ENCODE measurements at places on chromosomes 6 and 20. TPM values are rescaled to one million over a fixed set of nuclear protein-coding genes. Genes with fewer than 3 reads are reported as not detected.

Gene NFATC2
- 0.28 TPM for total RNA-seq

DNA sequence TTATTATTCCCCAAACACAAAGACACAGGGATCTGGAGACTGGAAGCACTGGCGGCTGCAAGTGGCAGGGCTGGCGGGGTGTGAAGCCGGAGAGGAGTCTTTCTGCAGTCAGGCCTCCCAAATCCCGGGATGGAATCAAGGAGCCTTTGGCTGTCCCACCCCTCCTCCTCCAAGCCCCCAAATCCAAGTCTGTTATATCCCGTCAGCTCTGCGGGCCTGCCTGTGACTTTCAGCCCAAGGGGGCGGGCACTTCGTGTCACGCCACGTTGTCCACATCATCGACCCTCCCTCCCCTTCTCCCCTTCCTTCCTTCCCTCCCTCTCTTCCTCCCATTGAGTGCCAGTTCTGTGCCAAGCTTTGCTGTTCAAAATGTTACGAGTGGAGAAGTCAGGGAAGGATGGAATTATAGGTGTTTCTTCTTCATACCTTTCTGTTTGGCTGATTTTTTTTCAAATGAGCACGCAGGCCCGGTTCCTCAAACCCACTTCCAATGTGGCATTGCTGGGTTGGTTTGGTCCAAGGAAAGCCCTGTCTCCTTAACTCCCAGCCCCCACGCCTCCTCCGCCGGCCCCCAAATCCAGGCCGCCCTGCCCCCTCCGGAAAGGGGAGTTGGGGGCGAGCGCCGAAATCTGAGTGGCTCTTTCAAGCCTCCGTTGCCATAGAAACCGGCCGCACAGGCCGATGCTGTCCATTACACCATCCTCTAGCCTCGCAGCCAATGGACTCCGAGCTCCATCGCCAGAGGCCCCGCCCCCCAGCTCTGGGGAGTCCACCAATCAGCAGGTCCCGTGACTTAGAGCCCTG is 12.7 kb downstream of the ZCCHC3 start:
- peak; percentile 98 for DNase-seq

DNA sequence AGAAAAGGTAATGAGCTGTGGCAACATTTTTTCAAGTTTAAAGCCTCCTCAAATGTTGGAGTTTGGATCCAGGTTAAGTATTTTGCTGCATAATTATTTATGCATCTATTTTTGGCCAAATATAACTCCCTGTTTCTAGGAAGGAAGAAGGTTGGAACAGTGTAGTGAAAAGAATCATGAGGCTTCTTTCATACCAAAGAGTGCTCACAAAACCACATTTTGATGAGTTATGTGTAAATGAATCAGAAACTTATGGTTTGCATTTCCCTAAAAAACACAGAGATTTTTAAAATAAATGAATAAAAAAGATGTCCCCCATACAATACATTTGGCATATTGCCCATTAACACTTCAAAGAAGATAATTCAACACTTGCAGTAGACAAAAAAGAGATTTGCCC is 246.9 kb upstream of the PRDM1 start:
- no peak for DNase-seq

DNA sequence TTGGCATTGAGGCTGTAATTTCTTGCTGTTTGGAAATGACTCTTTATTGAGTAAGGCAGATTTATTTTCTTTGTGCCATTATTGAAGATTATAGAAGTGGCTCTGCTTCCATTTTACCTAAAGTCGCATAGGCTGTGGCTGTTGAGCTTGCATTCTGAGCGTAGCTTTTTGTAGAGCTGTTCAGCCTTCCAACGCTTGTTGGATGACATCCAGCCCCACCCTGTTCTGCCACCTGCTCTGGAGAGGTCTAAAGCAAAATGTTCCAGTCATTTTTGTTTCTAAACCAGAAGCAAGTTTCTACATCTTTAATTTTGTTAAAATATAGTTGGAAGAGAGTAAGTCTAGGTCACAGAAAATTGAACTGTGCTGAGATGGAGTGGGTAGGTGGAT is 24.4 kb downstream of the UST start:
- no peak for DNase-seq

DNA sequence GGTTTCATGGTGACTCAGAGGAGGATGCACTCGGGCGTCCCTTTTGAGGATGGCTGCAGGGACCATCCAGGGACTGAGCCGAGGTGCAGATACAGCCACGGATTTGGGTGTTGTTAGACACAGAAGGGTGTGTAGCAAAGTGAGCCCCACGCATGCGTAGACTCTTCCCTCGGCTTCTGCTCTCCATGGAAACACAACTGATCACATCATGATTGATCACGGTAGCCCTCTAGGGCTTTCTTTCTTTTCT is 606 bp upstream of the ULBP1 start:
- peak; percentile 62 for DNase-seq

DNA sequence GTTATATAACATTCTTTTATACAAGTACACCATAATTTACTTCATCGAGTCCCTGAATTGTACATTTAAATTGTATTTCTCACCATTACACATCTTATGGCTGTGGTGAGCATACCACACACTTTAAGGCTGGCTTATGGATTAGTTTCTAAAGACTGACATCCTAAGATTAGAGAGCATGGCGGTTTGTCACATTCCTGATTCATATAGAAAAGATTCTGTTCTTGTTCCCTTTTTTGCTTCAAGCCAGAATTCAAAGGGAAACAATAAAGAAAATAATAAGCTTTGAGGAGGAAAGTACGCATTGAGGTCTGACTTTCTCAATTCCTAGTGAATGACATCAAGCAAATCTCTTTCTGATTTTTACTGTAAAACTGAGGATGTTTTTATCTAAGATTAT is 2.5 kb downstream of the BTN1A1 start:
- DNase-seq, result no peak

DNA sequence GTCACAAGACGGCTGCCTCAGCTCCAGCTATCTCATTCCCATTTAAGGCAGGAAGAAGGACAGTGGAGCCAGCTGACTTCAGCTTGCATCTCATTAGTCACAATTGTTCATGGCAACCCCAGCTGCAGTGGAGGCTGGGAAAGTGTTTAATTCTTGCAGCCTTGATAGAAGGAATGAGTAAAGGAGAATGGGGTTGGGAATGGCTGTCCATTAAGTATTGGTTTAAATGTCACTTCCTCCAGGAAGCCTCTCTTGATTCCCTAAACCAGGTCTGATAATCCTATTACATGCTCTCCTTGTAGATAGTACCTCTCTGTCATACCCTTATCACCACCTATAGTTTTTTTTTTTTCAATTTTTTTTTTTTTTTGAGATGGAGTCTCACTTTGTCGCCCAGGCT is 166.4 kb downstream of the TFAP2C start:
- no peak for DNase-seq

DNA sequence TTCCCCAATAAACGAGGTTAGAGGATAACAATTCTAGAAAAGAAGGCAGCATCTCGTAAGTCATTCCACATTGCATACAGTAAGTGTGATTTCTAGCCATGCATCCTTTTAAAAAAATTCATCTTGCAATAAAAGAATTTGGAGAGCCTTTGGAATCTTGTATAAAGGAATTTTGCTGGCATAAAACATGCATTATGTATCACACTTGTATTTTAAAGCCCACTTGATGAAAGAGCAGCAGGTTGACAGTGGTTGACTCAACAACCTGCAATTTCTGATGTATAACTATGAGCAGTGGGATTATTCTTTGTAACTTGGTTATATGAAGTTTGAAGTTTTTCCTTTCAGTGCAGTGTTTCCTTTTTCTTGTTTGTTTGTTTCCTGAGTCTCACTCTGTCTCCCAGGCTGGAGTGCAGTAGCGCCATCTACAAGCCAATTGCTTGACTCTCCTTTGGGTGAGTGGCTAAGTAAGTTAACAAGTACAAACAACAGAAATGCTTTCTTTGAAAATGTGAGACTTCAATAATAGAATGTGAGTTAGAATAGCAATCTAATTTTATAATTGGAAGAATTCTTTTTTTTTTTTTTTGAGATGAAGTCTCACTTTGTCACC is 39.9 kb downstream of the JARID2 start:
- peak; percentile 38 for DNase-seq

Gene KIF16B
- total RNA-seq, result 11.2 TPM

DNA sequence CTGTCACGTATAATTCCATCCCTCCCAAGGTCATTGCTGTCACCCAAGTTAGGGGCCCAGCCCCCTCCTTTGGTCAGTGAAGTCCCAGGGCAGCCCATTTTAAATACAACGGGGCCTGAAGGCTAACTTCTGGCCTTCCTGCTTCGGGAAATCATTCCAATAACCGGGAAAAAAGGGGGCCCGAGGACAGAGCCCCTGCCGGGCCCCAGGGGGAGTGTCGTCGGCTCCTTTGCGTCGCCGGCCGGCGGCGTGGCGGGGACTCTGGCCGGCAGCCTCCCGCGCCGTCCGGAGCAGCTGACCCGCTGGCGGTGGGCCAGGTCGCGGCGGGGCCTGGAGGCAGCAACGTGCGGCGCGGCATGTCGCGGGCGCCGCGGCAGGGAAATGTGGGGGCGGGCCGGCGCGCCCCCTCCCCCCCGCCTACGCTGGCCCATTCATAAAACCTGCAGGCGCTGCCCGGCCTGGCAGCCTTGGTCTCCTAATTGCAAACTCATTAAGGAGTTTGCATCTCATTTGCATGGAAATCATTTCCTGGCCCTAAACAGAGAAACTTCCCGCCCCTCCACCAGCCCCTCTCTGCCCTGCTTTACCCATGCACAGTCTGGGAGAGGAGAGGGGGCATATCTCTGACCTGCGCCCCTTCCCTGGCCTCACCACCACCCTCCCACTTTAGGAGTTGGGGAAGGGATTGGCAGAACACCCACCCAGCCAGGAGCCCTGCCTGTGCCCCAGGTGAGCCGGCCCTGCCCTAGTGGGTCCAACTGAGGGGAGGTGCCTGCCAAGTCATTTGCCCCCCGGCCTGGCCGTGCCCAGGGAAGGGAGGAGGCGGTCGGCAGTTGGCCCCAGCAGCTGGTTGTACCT is 50.7 kb downstream of the MRPL14 start:
- no peak for DNase-seq

- DNase-seq, result no peak
These were observed 11.4 kb downstream of the TRIM38 start for GRCh38 chr6:25973923-25974555.

Gene GPR6
- total RNA-seq, result not detected

- DNase-seq, result no peak
These were observed 226.9 kb downstream of the TTLL2 start for GRCh38 chr6:167551628-167552257.

Gene UBE3D
- total RNA-seq, result 5.4 TPM

DNA sequence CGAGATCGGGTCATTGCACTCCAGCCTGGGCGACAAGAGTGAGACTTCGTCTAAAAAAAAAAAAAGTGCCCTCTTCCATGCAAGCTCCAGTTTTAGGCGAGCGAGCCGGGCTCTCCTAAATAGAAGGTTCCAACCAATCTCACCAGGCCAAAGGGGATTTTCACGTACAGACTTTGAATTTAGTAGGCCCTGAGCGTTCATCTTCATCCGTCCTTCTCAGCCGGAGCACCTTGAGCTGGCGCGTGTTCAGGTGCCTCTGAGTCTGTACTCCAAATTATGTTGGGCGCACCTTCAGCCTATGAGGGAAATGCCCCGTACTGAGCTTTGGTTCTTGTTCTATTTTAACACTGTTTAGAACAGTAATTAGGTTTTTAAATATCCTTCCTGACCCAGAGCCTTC is 817 bp upstream of the TAP2 start:
- DNase-seq, result no peak

GRCh38 chr6:96162711-96163120 is 146.9 kb downstream of the FUT9 start:
- DNase-seq, result no peak

GRCh38 chr20:44736170-44737021 is 9.3 kb upstream of the KCNK15 start:
- DNase-seq, result peak; percentile 82

DNA sequence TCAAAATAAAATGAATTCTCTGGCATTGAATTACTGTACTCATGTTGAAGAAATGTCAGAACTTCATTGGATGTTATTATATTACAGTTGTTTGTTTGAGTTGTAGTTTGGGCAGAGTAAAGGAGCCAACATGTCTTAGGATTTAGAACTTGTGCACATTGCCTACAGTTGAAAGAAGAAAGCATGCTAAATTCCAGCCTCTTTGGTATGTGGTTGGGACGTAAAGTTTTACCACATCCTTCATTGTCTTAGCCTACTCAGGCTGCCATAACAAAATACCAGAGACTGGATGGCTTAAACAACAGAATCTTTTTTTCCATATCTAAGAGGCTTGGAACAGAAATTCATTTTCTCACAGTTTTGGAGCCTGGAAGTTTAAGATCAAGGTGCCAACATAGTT is 42.4 kb downstream of the HFE start:
- no peak for DNase-seq

Gene TSBP1
- not detected for total RNA-seq

GRCh38 chr6:108868647-108869046 is 20.4 kb downstream of the ARMC2 start:
- no peak for DNase-seq

GRCh38 chr6:127124172-127124571 is 5.7 kb downstream of the RSPO3 start:
- no peak for DNase-seq

GRCh38 chr6:168939796-168940195 is 313.9 kb downstream of the THBS2 start:
- no peak for DNase-seq

GRCh38 chr6:5813625-5814027 is 193.1 kb downstream of the NRN1 start:
- no peak for DNase-seq

- no peak for DNase-seq
These were observed 372.7 kb downstream of the ADGRB3 start for GRCh38 chr6:69007781-69008180.

- no peak for DNase-seq
These were observed 49.5 kb downstream of the SRC start for GRCh38 chr20:37395410-37395797.

Gene SIRPD
- total RNA-seq, result not detected

GRCh38 chr20:63835021-63835858 is 4.2 kb upstream of the ZBTB46 start:
- peak; percentile 100 for DNase-seq

- no peak for DNase-seq
These were observed 109.0 kb downstream of the DTNBP1 start for GRCh38 chr6:15553736-15554294.

Gene ZNF334
- 0.12 TPM for total RNA-seq

GRCh38 chr6:107082045-107082444 is 33.3 kb downstream of the BEND3 start:
- no peak for DNase-seq

Gene AIF1
- not detected for total RNA-seq

GRCh38 chr6:167941822-167942221 is 55.6 kb upstream of the KIF25 start:
- DNase-seq, result no peak

Gene PRR3
- total RNA-seq, result 5.5 TPM

Gene ID4
- total RNA-seq, result 3.8 TPM

Gene RIPOR3
- 0.07 TPM for total RNA-seq

Gene KHDC1L
- not detected for total RNA-seq

- no peak for DNase-seq
These were observed 1.2 kb downstream of the SNTA1 start for GRCh38 chr20:33442136-33443005.

- DNase-seq, result no peak
These were observed 584 bp downstream of the PTK7 start for GRCh38 chr6:43076464-43077332.

DNA sequence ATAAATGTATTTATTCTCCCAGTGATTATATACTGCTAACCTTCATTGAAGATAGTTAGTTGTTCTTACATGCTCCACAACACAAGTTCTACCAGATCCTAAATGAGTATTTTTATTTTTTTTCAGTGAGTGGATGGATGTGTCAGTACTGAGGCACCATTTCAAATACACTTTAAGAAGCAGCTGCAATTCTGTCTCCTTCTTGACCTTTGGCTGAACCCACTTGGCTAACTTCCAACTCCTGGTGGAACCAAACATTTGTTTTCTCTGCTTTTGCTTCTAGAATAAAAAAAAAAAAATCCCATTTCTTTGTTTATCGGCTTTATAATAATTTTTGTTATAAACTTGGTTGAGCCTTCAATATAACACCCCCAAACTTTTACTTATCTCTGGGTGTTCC is 458.3 kb upstream of the MAP3K7 start:
- DNase-seq, result no peak

Data from A172 (cell line).